ENCODE measurements at places on chromosomes 16 and 17.

DNA sequence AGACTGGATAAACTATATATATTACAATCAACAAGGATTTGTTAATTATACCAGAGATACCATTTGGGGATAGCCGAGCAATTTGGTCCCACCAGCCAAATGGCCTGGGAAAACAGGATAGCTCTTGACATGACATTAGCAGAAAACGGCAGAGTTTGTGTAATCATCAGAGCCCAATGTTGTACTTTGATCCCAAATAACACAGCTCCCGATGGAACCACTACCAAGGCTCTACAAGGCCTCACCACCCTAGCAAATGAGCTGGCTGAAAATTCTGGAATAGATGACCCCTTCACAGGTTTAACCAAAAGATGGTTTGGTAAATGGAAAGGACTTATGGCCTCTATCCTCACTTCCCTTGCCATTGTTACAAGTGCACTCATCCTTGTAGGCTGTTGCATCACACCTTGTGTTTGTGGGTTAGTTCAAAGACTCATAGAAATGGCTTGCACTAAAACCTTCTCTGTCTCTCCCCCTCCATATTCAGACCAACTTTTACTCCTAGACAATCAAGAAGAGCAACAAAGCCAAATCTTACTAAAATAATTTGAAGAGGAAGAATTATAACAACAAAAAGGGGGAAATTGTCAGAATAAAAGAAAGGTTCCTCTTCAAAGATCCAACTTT lies 9.5 kb downstream of the TXNL4B start:
- no peak for DNase-seq

DNA sequence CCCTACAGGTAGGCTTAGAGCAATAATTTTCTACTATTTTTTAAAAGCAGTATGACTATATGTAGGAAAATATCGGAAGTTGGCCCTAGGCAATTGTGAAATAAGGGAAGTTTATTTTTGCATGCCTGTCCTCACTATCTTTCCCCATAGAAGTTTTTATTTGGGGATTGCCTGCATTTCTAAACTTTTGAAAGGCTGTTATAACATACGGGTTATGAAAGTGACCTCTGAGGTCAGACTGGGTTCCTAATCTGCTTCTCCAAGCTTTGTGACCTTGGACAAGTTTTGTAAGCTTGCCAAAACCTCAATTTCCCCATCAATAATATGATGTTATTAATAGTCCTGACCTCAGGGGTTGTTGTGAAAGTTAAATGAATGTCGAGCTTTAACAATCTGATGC lies 67.1 kb downstream of the ARHGAP44 start:
- no peak for DNase-seq

- no peak for DNase-seq
These were observed 10.1 kb upstream of the STX1B start for GRCh38 chr16:31020536-31020935.

GRCh38 chr17:30514895-30515596 lies 37.8 kb downstream of the GOSR1 start:
- DNase-seq = no peak

DNA sequence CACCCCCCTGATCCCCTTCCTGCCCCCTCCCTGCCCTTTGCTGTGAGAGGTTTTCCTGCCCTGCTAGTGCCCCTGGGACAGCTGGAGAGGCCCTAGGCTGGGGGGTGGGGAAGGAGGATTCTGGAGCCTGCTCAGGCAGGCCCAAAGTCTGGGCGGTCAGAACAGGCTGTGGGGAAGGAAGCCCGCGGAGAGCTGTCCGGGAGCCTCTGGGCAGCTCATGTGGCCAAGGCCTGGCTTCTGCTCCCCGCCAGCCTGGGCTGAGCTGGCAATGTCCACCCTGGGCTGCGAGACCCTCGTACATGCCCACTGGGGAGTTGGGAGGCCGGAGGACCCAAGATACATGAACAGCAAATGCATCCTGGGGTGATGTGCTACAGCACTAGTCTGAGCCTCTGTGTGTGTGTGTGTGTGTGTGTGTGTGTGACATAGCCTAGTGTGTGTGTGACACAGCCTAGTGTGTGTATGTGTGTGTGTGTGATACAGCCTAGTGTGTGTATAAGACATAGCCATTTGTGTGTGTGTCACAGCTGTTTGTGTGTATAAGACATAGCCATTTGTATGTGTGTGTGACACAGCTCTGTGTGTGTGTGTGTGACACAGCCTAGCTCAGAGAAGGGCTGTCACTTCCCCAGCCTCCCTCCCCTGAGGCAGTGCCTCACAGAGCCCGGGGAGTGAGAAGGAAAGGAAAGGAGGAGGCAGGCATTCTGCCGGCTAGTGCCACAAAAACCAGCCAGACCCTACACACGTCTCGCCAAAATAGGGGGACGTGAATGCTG lies 201.4 kb upstream of the CIBAR2 start:
- DNase-seq = no peak

DNA sequence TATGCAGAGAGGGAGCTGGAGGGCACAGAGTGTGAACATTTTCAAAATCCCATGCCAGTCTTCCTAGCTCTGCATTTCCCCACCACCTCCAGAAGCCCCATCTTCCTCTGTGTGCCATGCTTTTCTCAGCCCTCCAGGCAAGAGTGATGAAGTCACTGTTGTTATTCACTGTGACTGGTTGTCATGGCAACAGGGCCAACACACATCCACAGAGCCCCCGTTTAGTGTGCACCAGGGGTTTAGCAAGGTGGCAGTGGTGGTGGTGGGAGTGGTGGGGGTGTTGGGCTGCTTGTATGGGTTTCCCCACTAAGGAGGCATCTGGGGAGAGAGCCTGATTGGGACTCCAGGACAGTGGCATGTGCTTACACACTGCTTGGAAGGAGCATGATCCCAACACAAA lies 309.9 kb upstream of the ASIC2 start:
- no peak for DNase-seq
